ENCODE measurements at places on chromosomes 1 and 21.

- DNase-seq, result no peak
These were observed 62.1 kb upstream of the CNTN2 start for GRCh38 chr1:204980840-204981405.

DNA sequence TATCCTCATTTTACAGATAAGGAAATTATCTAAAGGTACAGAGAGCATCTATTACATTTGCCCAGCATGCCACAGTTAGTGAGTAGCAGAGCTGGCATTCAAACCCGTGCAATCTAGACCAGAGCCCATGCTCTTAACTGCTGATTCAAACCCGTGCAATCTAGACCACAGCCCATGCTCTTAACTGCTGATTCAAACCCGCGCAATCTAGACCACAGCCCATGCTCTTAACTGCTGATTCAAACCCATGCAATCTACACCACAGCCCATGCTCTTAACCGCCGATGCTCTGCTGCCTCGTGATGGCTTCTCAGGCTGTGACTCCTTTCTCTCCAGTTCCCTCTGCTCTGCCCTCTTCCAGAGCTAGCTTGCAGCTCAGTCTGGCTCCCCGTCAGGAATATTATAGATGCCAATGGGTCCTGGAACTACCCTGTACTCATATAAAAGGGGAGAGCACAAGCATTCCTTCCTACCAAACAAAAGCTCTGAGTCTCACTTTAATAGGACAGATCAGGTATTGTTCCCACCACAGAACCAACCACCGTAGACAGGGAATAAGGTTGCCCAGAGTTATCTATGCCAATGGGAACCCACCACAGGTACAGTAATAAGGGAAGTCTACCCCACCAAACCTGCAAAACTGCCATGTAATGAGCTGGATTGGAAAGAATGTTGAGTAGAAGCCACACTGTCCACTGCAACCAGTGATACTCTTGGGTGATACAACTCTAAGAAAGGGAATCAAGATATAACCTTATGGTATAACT, 78.4 kb downstream of the SMYD3 start:
- DNase-seq, result no peak

DNA sequence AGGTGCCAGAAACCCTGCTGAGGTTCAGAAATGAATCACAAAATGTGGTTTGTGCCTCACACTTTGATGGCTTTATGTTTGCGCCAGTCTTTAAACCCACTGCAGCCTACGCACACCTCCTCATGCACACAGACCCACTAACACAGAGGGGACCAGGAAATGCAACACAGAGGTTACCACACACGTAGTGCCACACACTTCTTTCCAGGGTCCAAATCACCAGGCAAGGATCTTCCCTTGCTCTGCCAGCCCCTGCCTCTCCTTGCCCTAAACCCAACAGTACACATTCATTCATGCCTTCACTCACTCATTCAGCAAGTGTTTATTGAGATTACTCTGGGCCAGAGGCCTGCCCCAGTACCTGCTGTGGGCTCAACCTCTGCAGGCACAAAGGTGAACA, 17.5 kb downstream of the MAB21L3 start:
- no peak for DNase-seq

- DNase-seq, result no peak
These were observed 3.3 kb upstream of the NT5C1A start for GRCh38 chr1:39675220-39675619.

GRCh38 chr1:6007318-6008083, 15.3 kb upstream of the NPHP4 start:
- peak; percentile 5 for DNase-seq

DNA sequence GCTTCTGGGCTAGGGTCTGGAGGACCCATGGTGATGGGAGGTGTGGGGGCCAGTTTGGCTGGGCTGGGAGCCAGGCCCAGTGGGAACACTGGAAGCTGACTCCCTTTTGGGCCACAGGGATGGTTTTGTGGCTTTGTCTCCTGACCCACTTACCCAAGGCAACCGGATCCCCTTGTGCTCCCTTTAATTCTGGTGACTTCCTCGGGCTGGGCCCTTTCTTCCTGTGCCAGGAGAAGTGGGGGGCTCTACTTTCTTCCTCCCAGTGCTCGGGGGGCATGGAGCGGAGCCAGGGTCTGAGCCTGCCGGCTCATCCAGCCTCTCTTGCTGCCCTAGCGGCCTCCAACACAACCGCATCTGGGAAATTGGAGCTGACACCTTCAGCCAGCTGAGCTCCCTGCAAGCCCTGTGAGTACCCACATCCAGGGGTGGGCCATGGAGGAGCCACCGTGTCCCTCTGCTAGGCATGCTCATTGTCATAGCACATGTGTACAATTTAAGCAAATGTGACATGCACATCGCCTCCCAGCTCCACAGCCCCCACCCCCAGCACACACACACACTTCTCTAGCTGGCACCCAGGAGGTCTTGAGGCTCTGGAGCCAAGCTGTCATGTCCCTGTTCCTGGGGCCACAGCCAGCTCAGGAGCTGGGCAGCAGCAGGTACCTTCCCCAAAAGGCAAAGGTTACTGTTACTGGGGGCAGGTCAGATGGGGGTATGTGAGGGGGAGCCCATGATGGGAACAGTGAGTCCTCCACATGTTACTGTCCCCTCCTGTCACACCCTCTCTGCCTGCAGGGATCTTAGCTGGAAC, 35.0 kb downstream of the UBE2T start:
- DNase-seq, result no peak

GRCh38 chr1:1253314-1253713, 6.8 kb upstream of the C1QTNF12 start:
- DNase-seq, result no peak

- DNase-seq, result no peak
These were observed 29.2 kb downstream of the SEC16B start for GRCh38 chr1:177940682-177941081.

- no peak for DNase-seq
These were observed 134.8 kb downstream of the BACH1 start for GRCh38 chr21:29433366-29434059.

- peak; percentile 25 for DNase-seq
These were observed 164.4 kb upstream of the PALMD start for GRCh38 chr1:99481391-99481996.

DNA sequence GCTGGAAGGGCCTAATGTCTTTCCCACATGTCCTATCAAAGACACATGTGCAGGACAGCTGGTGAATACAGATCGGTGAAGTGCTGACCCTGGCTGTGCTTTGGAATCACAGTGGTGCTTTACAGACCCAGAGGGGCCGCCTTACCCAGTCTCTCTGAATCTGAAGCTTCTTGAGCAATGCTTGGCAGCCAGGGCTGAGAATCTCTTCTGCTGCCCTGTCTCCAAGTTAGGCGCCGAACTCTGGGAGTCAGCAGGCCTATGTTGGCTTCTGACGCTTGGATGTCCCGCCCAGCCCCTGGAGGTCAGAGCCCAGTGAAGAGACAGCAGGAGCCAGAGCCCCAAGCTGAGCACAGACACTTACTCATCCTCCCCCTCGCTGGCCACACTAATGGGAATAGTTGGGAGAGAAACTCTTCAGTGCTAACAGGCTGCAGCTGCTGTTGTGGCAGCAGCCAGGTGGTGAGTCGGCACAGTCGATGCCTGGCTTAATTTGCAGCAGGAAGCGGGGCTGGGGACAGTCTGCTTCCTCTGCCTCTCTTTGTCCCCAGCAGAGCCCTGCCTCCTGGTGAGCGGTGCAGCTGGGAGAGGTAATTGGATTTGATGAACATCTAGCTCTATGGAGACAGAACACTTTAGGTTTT, 68.1 kb downstream of the URB2 start:
- DNase-seq, result peak; percentile 53

GRCh38 chr1:7932524-7933138, 8.0 kb downstream of the TNFRSF9 start:
- DNase-seq, result no peak

DNA sequence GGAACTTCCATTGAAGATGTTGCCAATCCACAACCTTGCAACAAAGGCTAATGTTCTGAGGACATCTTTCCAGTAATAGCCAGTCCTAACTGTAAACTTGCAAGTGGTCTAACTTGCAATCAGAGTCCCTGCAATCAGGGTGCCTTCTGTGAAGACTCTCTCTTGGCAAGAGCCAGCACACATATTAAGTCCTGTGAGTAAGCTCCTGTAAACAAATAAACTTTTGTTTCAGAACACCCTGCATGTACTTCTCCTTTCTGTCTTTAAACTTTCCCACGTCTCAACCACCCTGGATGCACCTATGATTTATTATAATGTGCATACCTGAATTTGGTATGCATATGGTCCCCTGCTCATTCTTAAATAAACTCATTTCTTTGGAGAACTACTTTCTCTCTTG, 9.1 kb downstream of the GBP7 start:
- no peak for DNase-seq

- DNase-seq, result no peak
These were observed 402.3 kb upstream of the USP24 start for GRCh38 chr1:55617288-55617982.

DNA sequence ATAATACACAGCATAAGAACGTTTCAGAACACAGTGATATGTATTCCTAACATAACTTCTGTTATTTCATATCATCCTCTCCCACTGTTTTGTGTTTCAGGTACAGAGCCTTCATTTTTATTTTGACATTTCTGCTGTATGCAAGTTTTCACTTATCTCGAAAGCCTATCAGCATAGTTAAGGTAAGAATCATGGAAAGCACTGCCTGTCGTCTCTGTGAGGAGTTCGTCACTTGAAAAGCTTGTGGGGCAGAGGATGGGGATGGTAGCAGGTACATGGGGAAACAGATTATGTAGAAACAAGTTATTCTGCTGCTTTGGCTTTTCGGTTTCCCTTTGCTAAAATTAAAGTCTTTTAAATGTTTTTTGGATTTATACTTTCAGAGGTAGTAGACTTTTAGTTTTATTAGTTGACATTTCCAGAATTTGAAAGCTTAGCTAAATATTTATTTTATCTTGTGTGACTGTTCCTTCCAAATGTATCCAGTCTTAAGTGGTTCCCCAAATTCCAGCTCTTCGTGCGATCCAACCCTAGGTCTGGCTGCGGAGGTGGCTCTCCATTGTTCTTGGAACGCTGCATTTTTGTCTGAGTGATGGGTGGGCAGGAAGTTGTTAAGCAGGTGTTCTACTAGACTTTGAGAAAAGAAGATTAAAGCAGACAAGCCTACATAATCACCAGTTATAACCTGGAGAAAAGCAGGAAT, 12.2 kb downstream of the SLC37A1 start:
- no peak for DNase-seq

DNA sequence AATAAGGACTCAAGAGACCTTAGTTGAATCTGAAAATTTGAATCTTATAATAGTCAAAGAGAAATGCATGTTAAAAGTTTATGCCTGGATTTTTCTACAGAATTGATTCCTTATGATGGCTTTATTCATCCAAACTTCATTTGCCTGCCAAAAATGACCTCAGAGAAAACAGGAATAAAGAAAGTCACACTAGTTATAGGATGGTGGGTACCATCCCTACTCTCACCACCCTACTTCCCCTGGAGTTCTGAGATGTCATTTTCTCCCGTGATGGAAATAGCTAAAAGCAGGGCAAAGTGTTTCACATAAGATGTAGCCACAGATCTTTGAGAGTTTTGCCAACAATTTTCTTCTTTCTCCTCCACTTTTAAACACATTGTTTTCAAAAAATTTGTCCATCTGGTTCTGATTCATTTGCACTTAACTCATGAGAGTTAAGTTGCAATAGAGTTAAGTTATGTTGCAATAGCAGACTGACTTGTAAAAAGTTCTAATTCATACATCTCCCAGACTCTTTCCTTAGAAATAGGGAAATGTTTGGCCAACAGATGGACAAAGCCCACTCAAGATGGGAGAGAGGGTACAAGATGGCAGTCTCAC, 384.6 kb downstream of the PLPP3 start:
- no peak for DNase-seq

DNA sequence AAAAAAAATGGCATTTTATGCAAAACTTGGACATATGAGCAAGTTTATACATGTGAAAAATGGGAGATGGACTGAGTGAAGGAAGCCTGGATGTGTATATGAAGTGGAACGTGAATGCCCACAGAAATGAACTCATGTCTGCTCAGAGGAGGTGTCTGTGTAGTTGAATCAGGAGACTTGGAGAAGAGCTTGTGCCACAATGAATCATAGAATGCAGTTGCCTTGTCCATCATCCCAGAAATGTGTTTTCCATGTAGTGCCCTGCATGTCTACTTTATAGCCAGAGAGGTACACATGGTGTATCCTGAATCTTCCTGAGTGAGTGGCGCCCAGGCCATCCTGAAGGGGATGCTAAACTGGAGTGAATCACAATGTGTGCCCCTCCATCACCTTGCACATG, 2.6 kb upstream of the ILDR2 start:
- no peak for DNase-seq

- DNase-seq, result no peak
These were observed 3.1 kb downstream of the BTG2 start for GRCh38 chr1:203308328-203308922.

DNA sequence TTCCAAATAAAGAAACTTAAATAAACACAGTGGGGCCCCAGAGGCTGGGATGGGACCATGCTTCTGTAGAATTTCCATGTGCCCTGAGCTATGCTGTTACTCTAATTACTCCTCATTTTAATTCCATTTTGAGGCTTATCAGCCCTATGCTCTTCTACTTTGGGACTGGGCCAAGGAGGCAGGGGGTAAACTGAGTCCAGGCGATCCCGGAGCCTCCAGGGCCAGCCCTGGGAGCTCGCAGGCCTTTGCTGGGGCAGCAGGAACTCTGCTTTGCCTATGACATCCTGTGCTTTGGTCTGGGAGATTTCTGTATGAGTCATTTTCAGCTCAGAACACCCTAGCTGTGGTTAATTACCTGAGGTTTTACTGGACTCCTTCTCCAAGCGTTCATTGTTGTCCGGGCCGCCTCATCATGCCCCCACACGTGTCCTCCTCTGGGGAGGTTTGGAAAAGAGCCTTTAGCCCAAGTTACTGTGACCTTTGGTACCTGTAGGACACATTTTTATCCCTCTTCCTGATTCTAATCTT, 95.7 kb downstream of the RHOU start:
- no peak for DNase-seq

GRCh38 chr21:46092026-46092764, 5.7 kb upstream of the COL6A2 start:
- DNase-seq, result no peak

GRCh38 chr21:42539342-42539741, 25.7 kb downstream of the SLC37A1 start:
- no peak for DNase-seq

Measured in WTC11 (cell line).